ENCODE measurements at places on chromosomes 5 and 9. TPM values are rescaled to one million over a fixed set of nuclear protein-coding genes. Genes with fewer than 3 reads are reported as not detected.

LCN9 gene
- total RNA-seq, result not detected

SPINK7 gene
- not detected for total RNA-seq

FBLL1 gene
- total RNA-seq, result 0.30 TPM

FBN2 gene
- total RNA-seq, result 24.5 TPM

PCDHA5 gene
- not detected for total RNA-seq

PCDHGB7 gene
- 1.7 TPM for total RNA-seq

IFNK gene
- total RNA-seq, result not detected

ANKDD1B gene
- total RNA-seq, result 2.8 TPM

LCP2 gene
- total RNA-seq, result not detected

TMEM171 gene
- 11.3 TPM for total RNA-seq

FCN2 gene
- total RNA-seq, result not detected

ABL1 gene
- total RNA-seq, result 42.4 TPM

PIP5KL1 gene
- total RNA-seq, result 0.65 TPM

CTXN3 gene
- not detected for total RNA-seq

IL12B gene
- not detected for total RNA-seq
